ENCODE measurements at places on chromosomes 2 and 18.

DNA sequence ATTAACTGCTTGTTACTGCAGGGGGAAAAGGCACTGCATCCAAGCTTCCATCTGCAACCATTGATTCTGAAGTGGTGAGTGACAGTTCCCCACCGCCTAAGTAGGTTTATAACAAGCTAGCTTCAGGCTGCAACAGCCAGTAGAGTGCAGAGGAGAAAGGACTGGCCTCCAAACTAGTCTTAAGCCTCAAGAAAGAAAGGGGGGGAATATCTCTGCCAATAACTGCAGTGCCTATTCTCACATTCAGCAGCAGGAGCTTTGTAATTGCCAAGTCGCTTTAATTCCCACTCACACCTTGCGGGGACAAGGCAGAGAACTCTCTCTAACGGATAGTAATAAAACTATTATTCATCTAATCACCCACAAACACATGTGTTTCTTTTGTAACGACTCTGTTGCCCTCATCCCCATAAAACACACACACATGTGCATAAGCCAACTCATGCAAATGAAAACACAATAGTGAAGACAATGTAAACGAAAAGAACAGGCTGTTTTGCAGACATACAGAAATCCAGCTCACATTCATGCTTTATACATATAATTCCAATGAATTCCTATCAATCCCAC lies 1963.3 kb upstream of the PIK3C3 start:
- no peak for DNase-seq

GRCh38 chr2:101722864-101723263 lies 25.4 kb downstream of the MAP4K4 start:
- DNase-seq, result no peak

DNA sequence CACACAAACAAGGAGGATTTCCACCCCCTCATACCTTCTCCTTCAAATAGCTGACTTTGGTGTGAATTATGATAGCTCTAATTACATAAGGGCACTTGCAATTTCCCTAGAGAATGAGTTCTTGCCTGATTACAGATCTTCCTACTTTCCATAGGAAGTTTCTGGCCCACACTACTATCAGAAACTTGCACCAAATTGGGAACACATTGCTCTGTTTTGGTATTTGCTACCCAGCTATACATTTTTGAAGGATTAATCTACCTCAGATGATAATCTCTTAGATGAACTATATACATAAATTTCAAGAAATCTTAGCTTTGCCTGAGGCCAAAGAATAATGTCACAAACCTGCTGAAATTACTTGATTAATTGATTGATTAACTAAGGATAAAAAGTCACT lies 4.9 kb downstream of the DCC start:
- DNase-seq, result no peak

GRCh38 chr2:159035790-159036411 lies 67.5 kb downstream of the TANC1 start:
- no peak for DNase-seq

DNA sequence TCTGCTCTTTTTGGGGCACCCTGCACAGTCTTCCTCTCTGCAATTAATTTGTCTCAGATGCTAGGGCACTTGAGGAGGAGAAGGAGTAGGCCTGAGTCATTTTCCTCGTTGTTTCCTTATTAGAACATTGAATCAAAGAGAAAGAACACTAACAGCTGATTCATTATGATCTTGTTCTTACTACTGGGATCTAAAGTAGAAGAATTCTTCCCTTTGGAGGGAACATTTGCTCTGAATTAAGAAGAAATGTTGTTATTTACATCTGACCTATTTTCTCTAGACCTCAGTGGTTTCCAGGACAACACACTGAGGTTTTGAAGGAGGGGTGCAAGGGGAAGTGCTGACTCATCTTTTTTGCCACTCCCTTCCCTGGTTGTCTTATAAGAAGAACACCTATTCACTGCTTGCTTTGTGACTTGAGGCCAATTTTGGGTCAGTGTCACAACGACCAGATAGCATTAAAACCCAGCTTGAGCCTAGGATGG lies 24.3 kb upstream of the STAT1 start:
- no peak for DNase-seq
